ENCODE measurements at places on chromosomes 12 and 14.

DNA sequence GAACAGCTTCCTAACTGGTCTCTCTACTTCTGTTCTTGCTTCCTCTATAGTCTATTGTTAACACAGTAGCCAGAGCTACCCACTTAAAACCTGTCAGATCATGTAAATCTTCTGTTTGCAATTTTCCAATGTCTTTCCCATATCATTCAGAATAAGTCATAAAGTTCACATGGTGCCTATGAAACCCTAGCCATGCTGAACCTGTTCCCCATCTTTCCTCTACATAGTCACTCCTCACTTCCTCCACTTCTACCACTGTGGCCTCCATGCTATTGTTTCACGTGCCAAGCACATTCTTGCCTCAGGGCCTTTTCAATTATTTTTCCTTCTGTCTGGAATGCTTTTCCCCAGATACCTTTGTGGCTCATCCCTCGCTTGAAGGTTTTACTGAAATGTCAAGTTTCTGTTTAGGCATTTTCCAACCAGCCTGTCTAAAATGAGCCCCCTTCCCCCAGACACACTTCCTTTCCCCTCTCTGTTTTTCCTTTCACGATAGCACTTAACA, 132.1 kb downstream of the DYRK2 start:
- no peaks in the 10 kb centered on the region for H3K4me1 ChIP-seq
- H3K36me3 ChIP-seq = no peaks in the 10 kb centered on the region
- no peak overlapping the region for H3K27ac ChIP-seq
- H3K4me3 ChIP-seq = no peak overlapping the region

GRCh38 chr14:62079038-62079437, 316.8 kb downstream of the SNAPC1 start:
- no peak overlapping the region for H3K27ac ChIP-seq
- no peak overlapping the region for H3K4me3 ChIP-seq
- no peaks in the 10 kb centered on the region for H3K27me3 ChIP-seq
- H3K36me3 ChIP-seq = no peaks in the 10 kb centered on the region

- no peaks in the 10 kb centered on the region for H3K4me1 ChIP-seq
- no peak overlapping the region for H3K4me3 ChIP-seq
- no peaks in the 10 kb centered on the region for H3K36me3 ChIP-seq
- H3K27ac ChIP-seq = no peak overlapping the region
Observed at GRCh38 chr14:88276923-88277596, 46.0 kb downstream of the KCNK10 start.

DNA sequence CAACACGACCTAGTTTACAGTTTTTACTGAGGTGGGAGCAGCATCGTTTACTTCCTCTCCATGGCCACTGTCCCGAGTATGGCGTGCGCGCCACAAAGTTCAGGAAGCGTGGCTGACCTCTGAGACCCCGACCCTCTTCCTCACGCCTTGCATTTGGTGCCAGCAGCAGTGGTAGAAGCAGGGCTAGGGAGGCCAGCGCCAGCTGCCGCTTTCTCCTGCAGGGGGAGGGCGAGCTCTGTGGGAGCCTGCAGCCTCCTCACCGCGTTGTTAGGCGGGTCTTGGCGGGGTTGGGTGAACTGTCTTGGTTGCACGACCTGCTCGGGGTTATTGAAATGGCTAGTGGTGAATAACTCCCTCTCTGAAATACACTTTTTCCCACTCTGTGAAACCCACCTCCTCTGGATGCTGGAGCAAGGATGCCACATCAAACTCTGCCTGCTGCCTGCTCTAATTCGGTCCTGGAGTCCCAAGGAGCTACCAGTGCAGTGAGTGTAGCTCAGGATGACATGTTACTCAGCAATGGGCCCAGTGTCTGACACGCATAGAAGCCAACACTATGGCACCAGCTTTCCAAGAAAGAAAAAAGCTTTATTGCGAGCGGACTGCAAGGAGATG, 22.3 kb upstream of the TDRD9 start:
- no peaks in the 10 kb centered on the region for H3K4me1 ChIP-seq
- no peaks in the 10 kb centered on the region for H3K27me3 ChIP-seq
- H3K27ac ChIP-seq = no peak overlapping the region

GRCh38 chr14:81066672-81067071, 111.3 kb downstream of the TSHR start:
- H3K4me3 ChIP-seq = no peak overlapping the region
- H3K4me1 ChIP-seq = no peaks in the 10 kb centered on the region
- no peaks in the 10 kb centered on the region for H3K27me3 ChIP-seq
- no peak overlapping the region for H3K27ac ChIP-seq

DNA sequence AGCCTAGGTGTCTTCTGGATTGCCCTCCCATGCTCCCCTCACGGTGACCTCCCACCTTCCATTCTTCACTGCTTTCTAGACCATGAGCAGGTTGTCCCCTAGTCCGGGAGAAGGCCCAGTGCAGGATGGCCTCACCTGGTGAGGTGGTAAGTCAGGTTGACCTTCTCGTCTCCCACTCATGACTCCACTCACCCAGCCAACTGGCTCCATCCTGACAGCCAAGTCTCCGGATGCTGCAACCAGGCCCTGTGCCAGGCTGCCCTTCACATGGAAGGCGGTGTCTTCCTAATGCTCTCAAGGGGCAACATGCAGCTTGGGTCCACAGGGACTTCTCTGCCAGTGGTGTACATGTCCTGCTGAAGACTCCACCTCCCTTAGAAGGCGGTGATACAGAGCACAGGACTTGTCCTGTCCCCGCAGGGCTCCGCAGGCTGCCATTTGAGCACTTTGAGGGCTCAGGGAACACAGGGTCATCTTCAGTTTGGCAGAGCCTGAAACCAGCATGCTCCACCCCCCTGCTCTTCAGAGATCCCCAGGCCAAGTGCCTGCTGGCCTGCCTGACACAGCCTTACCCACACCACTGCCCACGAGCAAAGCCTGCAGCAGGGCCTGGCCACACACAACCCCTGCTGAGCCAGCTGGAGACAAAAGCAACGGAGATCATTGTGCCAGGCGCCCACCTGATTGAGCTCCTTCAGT, 25.4 kb downstream of the BATF start:
- H3K36me3 ChIP-seq = no peaks in the 10 kb centered on the region
- no peak overlapping the region for H3K4me3 ChIP-seq
- no peak for DNase-seq

- no peak overlapping the region for H3K27ac ChIP-seq
- DNase-seq = no peak
- H3K4me1 ChIP-seq = no peaks in the 10 kb centered on the region
- no peaks in the 10 kb centered on the region for H3K36me3 ChIP-seq
- H3K27me3 ChIP-seq = no peaks in the 10 kb centered on the region
Observed at GRCh38 chr14:78122436-78122835, 47.7 kb upstream of the NRXN3 start.

DNA sequence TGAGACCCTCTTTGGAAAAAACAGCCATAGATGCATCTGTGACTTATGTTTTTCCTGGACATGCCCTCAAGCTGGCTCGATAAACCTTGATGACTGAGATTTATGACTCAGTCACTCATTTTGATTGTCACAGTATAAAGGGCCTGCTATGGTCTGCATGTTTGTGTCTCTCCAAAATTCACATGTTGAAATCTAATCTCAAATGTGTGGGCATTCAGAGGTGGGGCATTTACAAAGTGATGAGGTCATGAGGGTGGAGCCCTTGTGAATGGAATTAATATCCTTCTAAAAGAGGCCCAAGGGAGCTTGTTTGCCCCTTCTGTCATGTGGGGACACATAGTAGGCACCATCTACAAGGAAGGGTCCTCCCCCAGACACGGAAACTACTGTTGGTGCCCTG, 372.9 kb downstream of the APAF1 start:
- no peaks in the 10 kb centered on the region for H3K27me3 ChIP-seq
- no peaks in the 10 kb centered on the region for H3K4me1 ChIP-seq
- H3K4me3 ChIP-seq = no peak overlapping the region
- H3K27ac ChIP-seq = no peak overlapping the region
- DNase-seq = no peak

DNA sequence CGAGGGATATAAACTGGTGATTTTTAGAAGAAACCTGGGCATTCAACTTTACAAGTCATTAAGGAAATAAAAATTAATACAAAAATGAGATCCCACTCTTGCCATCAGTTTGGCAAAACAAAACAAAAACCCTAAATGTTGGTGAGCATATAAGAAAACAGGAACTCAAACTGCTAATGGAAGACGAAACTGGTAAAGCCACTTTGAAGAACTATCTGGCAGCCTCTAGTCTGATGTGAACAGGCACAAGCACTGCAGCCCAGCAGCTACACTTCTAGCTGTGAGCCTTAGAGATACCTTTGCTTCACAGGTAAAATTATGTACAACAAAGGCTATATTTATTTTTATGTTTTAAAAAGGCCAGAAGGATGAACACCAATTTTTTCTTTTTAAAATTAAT, 459.6 kb downstream of the ZFP36L1 start:
- DNase-seq = no peak
- no peaks in the 10 kb centered on the region for H3K36me3 ChIP-seq
- no peaks in the 10 kb centered on the region for H3K27me3 ChIP-seq
- no peaks in the 10 kb centered on the region for H3K4me1 ChIP-seq
- no peak overlapping the region for H3K27ac ChIP-seq

Measured in H1 (cell line).